ENCODE measurements at places on chromosomes 11 and 22. TPM values are rescaled to one million over a fixed set of nuclear protein-coding genes. Genes with fewer than 3 reads are reported as not detected.

GRCh38 chr11:126385991-126386728 is 30.7 kb downstream of the ST3GAL4 start:
- no peaks in the 10 kb centered on the region for H3K27me3 ChIP-seq
- H3K27ac ChIP-seq = no peak overlapping the region
- H3K36me3 ChIP-seq = no peaks in the 10 kb centered on the region
- H3K4me3 ChIP-seq = no peak overlapping the region
- no peak for DNase-seq

DNA sequence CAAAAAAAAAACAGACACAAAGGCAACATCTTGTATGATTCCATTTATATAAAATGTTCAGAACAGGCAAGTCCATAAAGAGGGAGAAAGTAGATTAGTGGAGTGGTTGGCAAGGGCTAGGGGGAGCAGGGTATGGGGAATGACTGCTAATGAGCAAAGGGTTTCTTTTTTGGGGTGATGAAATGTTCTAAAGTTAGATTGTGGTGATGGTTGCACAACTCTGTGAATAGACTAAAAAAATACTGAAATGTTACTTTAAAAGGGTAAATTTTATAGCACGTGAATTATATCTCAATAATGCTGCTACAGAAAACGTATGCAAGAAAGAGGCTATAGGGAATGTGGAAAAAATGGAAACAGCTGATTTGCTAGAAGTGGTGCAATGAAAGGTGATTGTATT is 155.1 kb downstream of the TENM4 start:
- H3K27me3 ChIP-seq = no peaks in the 10 kb centered on the region
- no peak overlapping the region for H3K27ac ChIP-seq
- H3K4me3 ChIP-seq = no peak overlapping the region
- no peaks in the 10 kb centered on the region for H3K36me3 ChIP-seq

GRCh38 chr22:19591568-19591967 is 67.4 kb upstream of the CLDN5 start:
- no peak for DNase-seq
- no peak overlapping the region for H3K4me3 ChIP-seq
- H3K4me1 ChIP-seq = no peaks in the 10 kb centered on the region
- H3K27ac ChIP-seq = no peak overlapping the region

DNA sequence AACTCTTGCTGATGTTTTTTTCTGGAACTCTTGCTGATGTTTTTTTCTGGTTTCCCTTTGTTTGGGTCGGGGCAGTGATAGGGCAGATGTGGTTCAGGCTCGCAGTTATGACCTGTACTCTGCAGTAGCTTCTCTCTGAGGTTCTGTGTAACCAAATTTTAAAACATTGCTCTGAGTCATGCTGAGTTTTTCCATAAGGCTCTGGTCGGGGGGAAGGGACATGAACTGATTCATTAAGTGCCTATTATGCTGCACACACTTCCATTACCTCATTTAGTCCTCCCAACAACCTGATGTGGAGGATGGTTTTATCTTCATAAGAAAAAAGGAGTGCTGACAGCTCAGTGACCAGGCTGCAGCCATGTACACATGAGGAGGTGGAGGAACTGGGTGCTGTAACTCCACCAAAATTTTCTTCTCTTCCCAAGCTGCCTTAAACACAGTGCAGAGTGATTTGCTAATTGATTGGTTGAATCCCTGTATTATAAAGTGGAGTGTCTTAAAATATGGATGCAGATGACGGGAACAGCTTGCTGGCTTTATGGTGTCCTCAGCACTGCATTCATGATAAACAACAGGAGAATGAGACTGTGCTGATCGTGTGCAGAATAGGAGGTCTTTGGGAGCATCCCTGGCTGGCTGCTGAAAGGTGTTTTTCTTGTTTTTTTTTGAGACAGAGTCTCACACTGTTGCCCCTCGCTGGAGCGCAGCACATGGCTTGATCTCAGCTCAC is 19.1 kb downstream of the TNRC6B start:
- no peak overlapping the region for H3K27ac ChIP-seq
- H3K36me3 ChIP-seq = no peaks in the 10 kb centered on the region

OR4D11 gene
- total RNA-seq = not detected

- DNase-seq = no peak
- no peak overlapping the region for H3K4me3 ChIP-seq
- no peaks in the 10 kb centered on the region for H3K36me3 ChIP-seq
These were observed 99.4 kb upstream of the MTMR2 start for GRCh38 chr11:96023275-96023674.

GRCh38 chr22:30859714-30860095 is 108.9 kb downstream of the MORC2 start:
- no peak overlapping the region for H3K27ac ChIP-seq
- H3K4me1 ChIP-seq = peaks cover 6% of the 10 kb centered on the region
- no peaks in the 10 kb centered on the region for H3K36me3 ChIP-seq
- no peaks in the 10 kb centered on the region for H3K27me3 ChIP-seq
- DNase-seq = no peak

All from endodermal cell (in vitro differentiated cells).